H1 (cell line): ENCODE measurements at places on chromosomes 6 and 20. TPM values are rescaled to one million over a fixed set of nuclear protein-coding genes. Genes with fewer than 3 reads are reported as not detected.

- no peak overlapping the region for H3K4me3 ChIP-seq
- H3K27ac ChIP-seq, result no peak overlapping the region
- H3K4me1 ChIP-seq, result no peaks in the 10 kb centered on the region
- DNase-seq, result no peak
- no peaks in the 10 kb centered on the region for H3K36me3 ChIP-seq
Observed at GRCh38 chr6:139131736-139132280, 3.1 kb upstream of the HECA start.

- H3K36me3 ChIP-seq, result no peaks in the 10 kb centered on the region
- H3K4me1 ChIP-seq, result peaks cover 3% of the 10 kb centered on the region; the same call in 1 of the 2 replicates
- H3K27me3 ChIP-seq, result no peaks in the 10 kb centered on the region
- H3K4me3 ChIP-seq, result no peak overlapping the region
- H3K27ac ChIP-seq, result no peak overlapping the region
Observed at GRCh38 chr6:113570161-113570560, 287.0 kb upstream of the MARCKS start.

GRCh38 chr6:105966481-105966880, 119.7 kb upstream of the PRDM1 start:
- DNase-seq, result no peak
- no peak overlapping the region for H3K4me3 ChIP-seq
- H3K27ac ChIP-seq, result no peak overlapping the region
- H3K36me3 ChIP-seq, result no peaks in the 10 kb centered on the region
- no peaks in the 10 kb centered on the region for H3K27me3 ChIP-seq

DNA sequence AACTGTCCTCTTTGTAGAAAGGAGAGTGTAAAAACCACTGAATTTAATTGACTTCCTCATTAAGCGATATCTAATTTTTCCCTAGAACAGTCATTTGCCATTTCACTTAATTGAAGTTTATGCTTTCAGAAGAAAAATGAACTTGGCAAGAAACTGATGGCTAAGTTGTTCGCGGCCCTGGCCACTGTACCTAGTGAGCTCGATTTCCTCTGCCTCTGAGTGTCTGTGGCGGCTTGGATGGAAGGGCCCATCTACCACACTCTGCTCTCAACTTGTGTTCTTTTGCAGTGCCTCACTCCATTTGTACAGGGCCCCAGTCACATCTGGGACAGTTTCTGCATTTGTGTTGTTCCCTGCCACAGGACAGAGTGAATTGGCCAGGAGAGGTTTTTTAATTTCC, 102.9 kb downstream of the BCAS1 start:
- DNase-seq, result no peak
- H3K36me3 ChIP-seq, result no peaks in the 10 kb centered on the region
- no peak overlapping the region for H3K27ac ChIP-seq
- H3K4me3 ChIP-seq, result no peak overlapping the region
- no peaks in the 10 kb centered on the region for H3K27me3 ChIP-seq
- H3K4me1 ChIP-seq, result no peaks in the 10 kb centered on the region

PRPH2 gene
- 0.61 and 0.65 TPM in 2 replicates for total RNA-seq

CCM2L gene
- total RNA-seq, result 5.5 and 6.0 TPM in 2 replicates

EFCAB8 gene
- total RNA-seq, result 0.20 TPM in 1 of 2 replicates, not detected in the other

CAP2 gene
- 8.2 and 10.0 TPM in 2 replicates for total RNA-seq

HRH3 gene
- 4.4 and 4.5 TPM in 2 replicates for total RNA-seq

DNA sequence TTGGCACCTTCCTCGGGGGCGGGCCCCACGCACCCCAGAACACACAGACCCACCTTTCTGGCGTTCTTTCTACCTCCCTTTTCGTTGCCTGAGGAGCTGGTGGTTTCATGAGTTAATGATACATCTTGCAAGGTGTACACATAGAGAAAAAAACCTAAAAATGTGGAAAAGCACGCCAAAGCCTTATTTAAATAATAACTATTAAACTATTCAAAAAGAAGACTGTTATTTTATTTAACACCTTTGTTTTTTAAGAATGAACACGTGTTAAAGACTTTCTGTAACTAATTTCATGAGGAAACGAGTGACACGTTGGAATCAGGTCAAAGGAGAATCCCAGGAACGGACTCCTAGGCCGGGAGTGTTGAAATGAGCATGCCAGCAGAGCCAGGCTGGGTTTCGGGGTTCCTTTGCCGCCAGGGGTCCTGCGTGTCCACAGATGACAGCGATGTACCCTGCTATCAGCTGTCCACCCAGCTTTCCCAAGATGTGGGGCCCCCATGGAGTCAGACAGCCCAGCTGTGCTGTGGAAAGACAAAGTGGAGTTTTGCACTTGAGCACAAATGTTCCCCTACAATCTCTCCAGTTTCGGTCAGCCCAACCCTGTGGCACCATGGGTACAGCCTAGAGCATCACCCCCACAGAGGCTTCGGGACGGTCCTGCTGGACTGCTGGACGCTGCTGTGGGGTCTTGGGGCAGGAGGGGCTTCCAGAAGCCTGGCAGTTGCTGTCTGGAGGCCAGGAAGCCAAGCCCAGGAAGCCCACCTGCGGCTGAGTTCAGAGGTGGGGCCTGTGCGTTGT, 16.1 kb downstream of the SLC17A9 start:
- H3K4me1 ChIP-seq, result peaks cover 4% of the 10 kb centered on the region
- peaks cover 15% of the 10 kb centered on the region for H3K27me3 ChIP-seq
- H3K4me3 ChIP-seq, result no peak overlapping the region
- no peak for DNase-seq
- H3K27ac ChIP-seq, result no peak overlapping the region

DNA sequence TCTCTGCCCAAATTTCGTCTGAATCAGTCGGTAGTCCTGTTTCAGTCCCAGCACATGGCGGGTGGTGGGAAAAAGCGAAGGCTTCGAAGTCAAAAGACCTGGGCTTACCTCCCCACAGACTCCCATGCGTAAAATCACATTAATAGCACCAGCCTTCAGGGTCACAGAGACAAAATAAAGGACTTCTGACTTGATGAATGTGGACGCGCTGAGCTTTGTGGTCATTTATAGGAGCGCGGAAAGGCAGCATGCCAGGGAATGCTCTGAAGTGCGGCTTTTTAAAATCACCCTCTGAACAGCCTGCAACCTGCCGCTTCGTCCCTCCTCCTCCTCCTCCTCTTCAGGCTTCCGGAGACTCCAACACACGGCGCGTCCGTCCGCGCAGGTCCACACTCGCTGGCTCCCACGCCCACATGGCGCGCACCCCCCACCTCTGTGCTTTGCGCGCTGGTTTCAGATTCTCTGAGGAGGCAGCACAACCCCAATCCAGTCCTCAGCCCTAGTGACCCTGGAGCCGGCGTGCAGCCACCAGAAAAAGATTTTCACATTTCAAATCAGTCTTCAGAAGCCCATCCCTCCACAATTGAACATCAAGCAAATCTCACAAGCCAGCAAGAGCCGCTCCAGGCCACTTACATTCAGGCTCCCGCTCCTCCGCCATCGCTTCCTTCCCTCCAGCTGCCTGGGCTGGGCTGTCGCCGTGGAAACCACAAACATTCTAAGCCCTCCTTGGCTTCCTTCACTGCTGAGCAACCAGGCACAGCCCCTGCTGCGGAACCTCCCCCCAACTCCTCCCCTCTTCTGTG, at the start of gene C6orf118:
Gene C6orf118, minus strand, starts transcription at position 680 of the 806 bp plus-strand sequence. Its CDS starts 19 bp downstream, at position 661.
- peaks cover 9% of the 10 kb centered on the region for H3K27me3 ChIP-seq
- H3K4me1 ChIP-seq, result no peaks in the 10 kb centered on the region

TMEM217 gene
- 0.29 and 0.60 TPM in 2 replicates for total RNA-seq

TUBB1 gene
- total RNA-seq, result not detected in 2 replicates
